Right atrium auricular region (tissue), 2 donors: ENCODE measurements at places on chromosomes 7 and 10. TPM values are rescaled to one million over a fixed set of nuclear protein-coding genes. Genes with fewer than 3 reads are reported as not detected.

DNA sequence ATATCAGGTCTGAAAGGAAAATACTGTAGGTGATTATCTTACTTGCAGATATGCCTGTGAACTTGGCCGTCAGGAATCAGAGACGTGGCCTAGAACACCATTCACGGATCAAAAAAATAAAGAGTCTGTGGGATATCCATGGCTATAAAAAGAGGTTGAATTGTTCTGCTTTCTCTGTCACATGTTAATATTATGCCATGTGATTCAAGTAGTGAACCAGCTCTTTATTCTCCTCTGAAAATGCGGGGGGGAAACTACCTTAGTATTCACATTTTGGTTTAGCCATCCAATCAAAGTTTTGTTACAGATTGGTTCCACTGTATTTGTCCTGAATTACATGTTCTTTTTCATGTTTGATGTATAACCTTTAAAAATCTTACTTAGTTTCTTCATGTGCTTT, 120.5 kb downstream of the CCNY start:
- DNase-seq, result no peak
- H3K4me1 ChIP-seq, result no peaks in the 10 kb centered on the region
- H3K4me3 ChIP-seq, result no peak overlapping the region

DNA sequence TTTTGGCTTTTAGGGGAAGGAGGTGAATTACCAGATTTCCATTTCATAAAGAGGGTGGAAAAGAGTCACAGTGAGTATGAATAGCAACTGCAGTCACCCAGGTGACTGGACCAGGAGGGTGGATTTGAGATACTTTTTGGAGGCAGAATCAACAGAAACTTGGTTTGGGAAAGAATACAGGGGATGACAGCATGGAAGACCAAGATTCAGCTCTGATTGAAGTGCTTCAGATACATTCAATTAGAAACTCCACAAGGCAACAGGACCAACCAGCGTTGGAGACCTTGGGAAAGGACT, 83.0 kb downstream of the SGMS1 start:
- H3K27me3 ChIP-seq, result no peaks in the 10 kb centered on the region
- H3K4me3 ChIP-seq, result no peak overlapping the region
- H3K36me3 ChIP-seq, result no peaks in the 10 kb centered on the region
- H3K27ac ChIP-seq, result no peak overlapping the region

- no peaks in the 10 kb centered on the region for H3K27me3 ChIP-seq
- H3K4me3 ChIP-seq, result no peak overlapping the region
- H3K4me1 ChIP-seq, result no peaks in the 10 kb centered on the region
These were observed 1336.0 kb upstream of the CELF2 start for GRCh38 chr10:9681655-9682054.

DNA sequence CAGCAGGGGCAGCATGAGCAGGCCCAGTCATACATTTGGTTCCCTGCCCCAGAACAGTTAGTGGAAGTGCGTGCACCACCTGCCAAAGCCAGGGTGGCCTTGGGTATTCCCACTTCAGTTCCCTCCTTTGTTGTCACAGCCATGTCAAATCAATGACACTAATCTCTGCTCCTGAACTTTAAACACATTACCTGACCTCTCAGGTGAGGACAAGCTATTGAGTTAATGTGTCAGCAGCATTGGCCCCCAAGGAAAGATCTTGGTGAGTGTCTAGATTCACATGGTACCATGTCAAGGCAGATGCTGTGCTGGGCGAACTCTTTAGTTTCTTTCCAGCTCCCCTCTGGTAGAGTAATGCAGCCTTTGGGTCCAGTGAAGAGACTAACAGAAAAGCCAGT, 2.1 kb downstream of the CYP3A5 start:
- H3K36me3 ChIP-seq, result no peaks in the 10 kb centered on the region
- no peak overlapping the region for H3K4me3 ChIP-seq
- H3K4me1 ChIP-seq, result no peaks in the 10 kb centered on the region
- H3K27ac ChIP-seq, result no peak overlapping the region

DNA sequence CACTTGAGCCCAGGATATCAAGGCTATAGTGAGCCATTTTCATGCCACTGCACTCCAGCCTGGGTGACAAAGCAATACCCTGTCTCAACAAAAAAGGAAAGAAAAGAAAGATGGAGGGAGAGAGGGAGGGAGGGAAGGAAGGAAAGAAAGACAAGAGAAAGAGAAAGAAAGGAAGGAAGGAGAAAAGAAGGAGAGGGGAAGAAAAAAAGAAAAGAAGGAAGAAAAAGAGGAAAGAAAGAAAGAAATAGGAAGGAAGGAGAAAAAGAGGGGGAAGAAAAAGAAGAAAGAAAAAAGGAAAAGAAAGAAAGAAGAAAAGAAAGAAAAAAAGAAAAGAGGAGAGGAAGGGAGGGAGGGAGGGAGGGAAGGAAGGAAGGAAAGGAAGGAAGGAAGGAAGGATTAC, 321.5 kb upstream of the CNTNAP2 start:
- DNase-seq, result no peak
- H3K36me3 ChIP-seq, result no peaks in the 10 kb centered on the region
- no peak overlapping the region for H3K27ac ChIP-seq
- no peak overlapping the region for H3K4me3 ChIP-seq

Gene CHST15
- 7.0 TPM for total RNA-seq
